ENCODE measurements at places on chromosomes 2 and 18.

GRCh38 chr2:20076757-20077156 lies 25.3 kb upstream of the LAPTM4A start:
- no peak for DNase-seq
- H3K4me1 ChIP-seq = no peaks in the 10 kb centered on the region
- no peaks in the 10 kb centered on the region for H3K27me3 ChIP-seq

DNA sequence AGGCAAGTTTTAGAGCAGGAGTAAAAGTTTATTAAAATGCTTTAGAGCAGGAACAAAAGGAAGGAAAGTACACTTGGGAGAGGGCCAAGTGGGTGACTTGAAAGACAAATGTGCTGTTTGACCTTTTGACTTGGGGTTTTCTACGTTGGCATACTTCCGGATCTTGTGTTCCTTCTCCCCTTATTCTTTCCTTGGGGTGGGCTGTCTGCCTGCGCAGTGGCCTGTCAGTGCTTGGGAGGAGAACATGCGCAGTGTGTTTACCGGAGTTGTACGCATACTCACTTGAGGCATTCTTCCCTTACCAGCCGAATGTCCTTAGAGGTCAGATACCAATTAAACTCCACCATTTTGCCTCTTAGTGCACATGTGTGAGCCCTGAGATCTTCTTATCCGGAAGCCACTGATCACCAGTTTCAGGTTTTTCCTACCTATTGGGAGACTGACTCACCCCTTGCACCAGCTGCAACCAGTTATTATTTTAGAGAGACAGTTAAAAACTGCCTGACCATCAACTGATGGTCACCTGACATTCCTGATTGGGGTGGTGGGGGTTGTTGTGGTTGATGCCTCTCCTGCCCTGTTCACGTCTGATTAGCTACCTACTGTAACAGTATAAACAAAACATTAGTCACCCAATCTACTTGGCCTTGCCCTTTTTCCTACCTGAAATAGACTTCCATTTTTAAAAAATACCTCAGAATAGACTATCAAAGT lies 67.5 kb downstream of the NYAP2 start:
- H3K4me3 ChIP-seq = no peak overlapping the region
- no peak overlapping the region for H3K27ac ChIP-seq
- H3K36me3 ChIP-seq = no peaks in the 10 kb centered on the region
- no peaks in the 10 kb centered on the region for H3K4me1 ChIP-seq
- DNase-seq = peak; percentile 36
- no peaks in the 10 kb centered on the region for H3K27me3 ChIP-seq

GRCh38 chr2:238939074-238939473 lies 91.2 kb downstream of the TWIST2 start:
- no peaks in the 10 kb centered on the region for H3K36me3 ChIP-seq
- H3K27ac ChIP-seq = no peak overlapping the region
- H3K4me1 ChIP-seq = no peaks in the 10 kb centered on the region
- no peak overlapping the region for H3K4me3 ChIP-seq

DNA sequence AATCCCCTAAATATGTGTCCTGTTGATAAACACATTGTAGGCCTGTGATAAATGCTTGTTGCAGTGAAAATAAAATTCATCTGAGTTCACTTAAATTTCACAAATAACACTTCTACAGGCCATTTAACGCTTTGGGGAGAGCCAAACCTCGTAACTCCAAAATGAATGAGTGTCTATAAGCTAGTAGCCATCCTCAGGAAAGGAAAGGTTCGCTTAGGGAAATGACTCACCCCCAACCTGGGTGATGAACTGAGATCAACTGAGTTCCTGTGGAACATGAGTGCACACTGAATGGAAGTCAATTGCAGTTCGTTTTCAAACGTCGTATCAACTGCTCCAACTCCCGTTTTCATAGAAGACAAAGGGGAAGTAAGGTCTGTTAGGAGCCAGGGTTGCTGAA lies 527.6 kb upstream of the ID2 start:
- H3K27ac ChIP-seq = no peak overlapping the region
- no peaks in the 10 kb centered on the region for H3K36me3 ChIP-seq
- H3K4me3 ChIP-seq = no peak overlapping the region

DNA sequence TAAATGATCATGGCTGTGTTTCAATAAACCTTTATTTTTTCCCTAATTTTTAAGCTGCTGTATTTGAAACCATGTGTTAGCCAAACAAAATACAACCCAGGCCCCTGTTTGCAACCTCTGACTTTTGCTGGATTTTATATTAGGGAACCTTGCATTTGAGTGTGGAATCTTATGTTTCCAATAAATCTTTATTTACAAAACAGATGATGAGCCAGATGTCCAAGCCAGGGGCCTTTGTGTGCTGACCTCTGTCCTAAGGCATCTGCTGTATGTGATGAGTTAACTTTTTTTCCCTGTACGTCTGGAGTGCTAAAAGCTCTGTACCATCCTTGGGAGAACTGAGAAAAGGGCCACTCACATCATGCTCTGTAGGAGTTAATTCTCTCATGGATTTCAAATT lies 162.9 kb downstream of the TRIB2 start:
- H3K4me3 ChIP-seq = no peak overlapping the region
- H3K4me1 ChIP-seq = no peaks in the 10 kb centered on the region
- peaks cover 21% of the 10 kb centered on the region for H3K27me3 ChIP-seq
- DNase-seq = no peak
- no peaks in the 10 kb centered on the region for H3K36me3 ChIP-seq

- no peak overlapping the region for H3K4me3 ChIP-seq
- no peak for DNase-seq
- H3K36me3 ChIP-seq = no peaks in the 10 kb centered on the region
- no peaks in the 10 kb centered on the region for H3K27me3 ChIP-seq
- H3K4me1 ChIP-seq = no peaks in the 10 kb centered on the region
Observed at GRCh38 chr2:236849508-236849907, 236.2 kb upstream of the COPS8 start.

- H3K36me3 ChIP-seq = no peaks in the 10 kb centered on the region
- H3K27ac ChIP-seq = no peak overlapping the region
- no peaks in the 10 kb centered on the region for H3K27me3 ChIP-seq
Observed at GRCh38 chr2:106577255-106577651, 90.1 kb downstream of the CD8B2 start.

DNA sequence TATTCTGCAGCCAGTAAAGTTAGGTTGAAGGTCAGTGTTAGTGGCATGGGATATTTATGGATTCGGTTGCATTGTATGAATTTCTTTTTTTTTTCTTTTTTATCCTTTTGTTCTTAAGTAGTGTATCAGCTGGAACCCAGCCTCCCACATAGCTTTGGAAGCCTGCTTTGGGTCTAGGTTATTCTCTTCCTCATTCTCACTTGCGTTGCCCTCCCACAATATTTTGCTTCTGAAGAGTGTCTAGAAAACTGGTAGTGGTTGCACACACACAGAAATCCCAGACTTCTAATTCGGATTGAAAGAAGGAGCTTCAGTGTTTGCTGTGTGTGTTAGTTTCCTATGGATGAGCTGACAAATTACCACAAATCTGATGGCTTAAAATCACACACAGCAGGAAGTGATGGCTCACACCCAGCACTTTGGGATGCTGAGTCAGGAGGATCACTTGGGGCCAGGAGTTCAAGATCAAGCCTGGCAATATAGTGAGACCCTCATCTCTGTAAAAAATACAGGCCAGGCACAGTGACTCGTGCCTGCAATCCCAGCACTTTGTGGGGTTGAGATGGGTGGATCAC lies 104.8 kb downstream of the ARL4C start:
- no peaks in the 10 kb centered on the region for H3K36me3 ChIP-seq
- no peaks in the 10 kb centered on the region for H3K4me1 ChIP-seq
- DNase-seq = no peak

- H3K36me3 ChIP-seq = no peaks in the 10 kb centered on the region
- no peak overlapping the region for H3K27ac ChIP-seq
- DNase-seq = no peak
- H3K4me3 ChIP-seq = no peak overlapping the region
Observed at GRCh38 chr18:11175266-11175979, 26.1 kb upstream of the PIEZO2 start.

GRCh38 chr18:68417166-68417799 lies 297.6 kb downstream of the TMX3 start:
- H3K27me3 ChIP-seq = no peaks in the 10 kb centered on the region
- no peak overlapping the region for H3K27ac ChIP-seq
- H3K4me1 ChIP-seq = no peaks in the 10 kb centered on the region

DNA sequence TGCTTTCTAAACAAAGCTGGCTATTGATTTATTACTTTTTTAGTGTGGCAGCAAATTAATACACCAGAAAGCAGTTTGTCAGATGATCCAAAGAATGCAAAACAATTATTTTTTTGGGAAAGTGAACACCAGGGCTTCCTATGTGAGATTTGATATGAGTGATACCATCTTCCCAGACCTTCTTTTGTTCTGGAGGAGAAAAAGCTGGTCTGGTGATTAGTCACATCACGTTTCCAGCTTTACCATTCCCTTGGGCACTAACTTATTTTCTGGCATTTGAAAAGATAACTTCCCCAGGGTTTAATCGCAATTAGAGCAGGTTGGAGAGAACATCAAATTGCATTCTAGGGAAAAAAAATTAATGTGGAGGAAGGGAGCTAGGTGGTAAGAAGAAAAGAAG lies 182.9 kb upstream of the TANK start:
- no peak overlapping the region for H3K4me3 ChIP-seq
- no peak for DNase-seq
- H3K27ac ChIP-seq = no peak overlapping the region
- no peaks in the 10 kb centered on the region for H3K4me1 ChIP-seq

GRCh38 chr2:197460649-197461048 lies 7.3 kb downstream of the COQ10B start:
- H3K27me3 ChIP-seq = no peaks in the 10 kb centered on the region
- H3K27ac ChIP-seq = no peak overlapping the region
- no peak overlapping the region for H3K4me3 ChIP-seq
- H3K36me3 ChIP-seq = peaks cover 13% of the 10 kb centered on the region
- H3K4me1 ChIP-seq = no peaks in the 10 kb centered on the region

- H3K4me3 ChIP-seq = no peak overlapping the region
- H3K27me3 ChIP-seq = no peaks in the 10 kb centered on the region
- H3K36me3 ChIP-seq = no peaks in the 10 kb centered on the region
- DNase-seq = peak; percentile 86
- peaks cover 2% of the 10 kb centered on the region for H3K4me1 ChIP-seq
Observed at GRCh38 chr2:8004250-8004681, 677.6 kb upstream of the ID2 start.

- no peaks in the 10 kb centered on the region for H3K27me3 ChIP-seq
- H3K27ac ChIP-seq = no peak overlapping the region
- no peak overlapping the region for H3K4me3 ChIP-seq
- no peak for DNase-seq
- H3K36me3 ChIP-seq = no peaks in the 10 kb centered on the region
Observed at GRCh38 chr2:14654835-14655282, 22.3 kb downstream of the LRATD1 start.

DNA sequence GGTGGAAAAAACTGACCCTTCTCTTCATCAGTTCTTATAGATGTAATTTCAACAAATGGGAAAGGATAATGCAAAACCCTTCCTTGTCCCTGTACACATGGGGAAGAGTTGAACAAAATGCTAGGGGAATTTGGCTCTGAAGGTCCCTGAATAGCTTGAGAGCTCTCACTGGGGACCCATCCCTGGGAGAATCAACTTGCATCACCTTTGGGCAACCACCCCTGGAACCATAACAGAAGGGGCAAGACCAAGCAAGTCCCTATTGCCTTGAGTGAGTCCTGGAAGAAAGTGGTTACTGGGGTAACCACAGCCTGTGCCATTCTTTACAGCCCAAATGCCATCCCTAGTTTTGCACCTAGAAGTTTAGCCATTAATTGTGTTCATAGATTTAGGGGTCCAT lies 52.2 kb upstream of the B3GNT2 start:
- peaks cover 34% of the 10 kb centered on the region for H3K4me1 ChIP-seq
- no peaks in the 10 kb centered on the region for H3K27me3 ChIP-seq
- H3K36me3 ChIP-seq = no peaks in the 10 kb centered on the region

GRCh38 chr2:134910763-134911399 lies 7.7 kb upstream of the CCNT2 start:
- no peak overlapping the region for H3K4me3 ChIP-seq
- H3K36me3 ChIP-seq = no peaks in the 10 kb centered on the region
- no peak for DNase-seq
- no peaks in the 10 kb centered on the region for H3K4me1 ChIP-seq
- H3K27me3 ChIP-seq = no peaks in the 10 kb centered on the region

- no peaks in the 10 kb centered on the region for H3K4me1 ChIP-seq
- no peaks in the 10 kb centered on the region for H3K27me3 ChIP-seq
- H3K4me3 ChIP-seq = no peak overlapping the region
- no peak overlapping the region for H3K27ac ChIP-seq
Observed at GRCh38 chr18:75113455-75113854, 95.5 kb downstream of the PTGR3 start.

- no peak overlapping the region for H3K4me3 ChIP-seq
- H3K4me1 ChIP-seq = peaks cover 33% of the 10 kb centered on the region
- DNase-seq = no peak
- no peaks in the 10 kb centered on the region for H3K27me3 ChIP-seq
- H3K27ac ChIP-seq = peak overlapping the region; percentile 95
Observed at GRCh38 chr18:3260995-3261372, 949 bp upstream of the MYL12B start.

DNA sequence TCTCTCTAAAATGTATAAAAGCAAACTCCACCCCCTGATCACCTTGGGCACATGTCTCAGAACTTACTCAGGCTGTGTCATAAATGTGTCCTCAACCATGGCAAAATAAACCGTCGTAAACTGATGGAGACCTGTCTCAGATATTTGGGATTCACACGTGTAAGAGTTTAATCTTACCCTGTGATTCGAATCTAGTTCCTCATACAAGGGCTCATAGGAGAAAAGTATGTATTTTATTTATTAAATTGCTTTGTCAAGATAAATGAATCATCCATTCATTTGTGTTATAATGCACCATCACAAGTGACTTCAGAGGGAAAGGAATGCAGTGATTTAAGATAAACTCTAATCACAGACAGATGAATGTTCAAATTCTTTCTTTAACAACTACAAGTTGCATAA lies 712.5 kb upstream of the LRATD1 start:
- no peak for DNase-seq
- H3K36me3 ChIP-seq = no peaks in the 10 kb centered on the region
- H3K4me1 ChIP-seq = no peaks in the 10 kb centered on the region

- no peak for DNase-seq
- H3K27me3 ChIP-seq = no peaks in the 10 kb centered on the region
- no peaks in the 10 kb centered on the region for H3K4me1 ChIP-seq
- H3K27ac ChIP-seq = no peak overlapping the region
Observed at GRCh38 chr18:77608807-77609206, 359.2 kb downstream of the GALR1 start.

- no peak overlapping the region for H3K27ac ChIP-seq
- DNase-seq = no peak
- H3K36me3 ChIP-seq = no peaks in the 10 kb centered on the region
- no peaks in the 10 kb centered on the region for H3K4me1 ChIP-seq
- no peaks in the 10 kb centered on the region for H3K27me3 ChIP-seq
Observed at GRCh38 chr2:236823041-236823629, 253.5 kb downstream of the ACKR3 start.
